ENCODE measurements at places on chromosomes 12 and 14. TPM values are rescaled to one million over a fixed set of nuclear protein-coding genes. Genes with fewer than 3 reads are reported as not detected.

SPATS2 gene
- total RNA-seq = 18.5 TPM

ESRRB gene
- 0.06 TPM for total RNA-seq

COX14 gene
- total RNA-seq = 65.3 TPM

RFX4 gene
- total RNA-seq = not detected

SNX6 gene
- 90.9 TPM for total RNA-seq

SOS2 gene
- 18.1 TPM for total RNA-seq

WIF1 gene
- total RNA-seq = not detected

CLEC2A gene
- total RNA-seq = not detected

CERS5 gene
- 44.8 TPM for total RNA-seq

ADCY4 gene
- total RNA-seq = 2.6 TPM

PAX9 gene
- 0.26 TPM for total RNA-seq

HOXC5 gene
- total RNA-seq = not detected

ABCC9 gene
- 0.37 TPM for total RNA-seq

Measured in aortic smooth muscle cell (primary cell).